Stimulated activated CD4-positive, alpha-beta T cell treated with anti-CD3 and anti-CD28 coated beads, TNF-alpha, amount 100 ng/mL, for 1 hour (primary cell): ENCODE measurements at places on chromosomes 6 and 20.

DNA sequence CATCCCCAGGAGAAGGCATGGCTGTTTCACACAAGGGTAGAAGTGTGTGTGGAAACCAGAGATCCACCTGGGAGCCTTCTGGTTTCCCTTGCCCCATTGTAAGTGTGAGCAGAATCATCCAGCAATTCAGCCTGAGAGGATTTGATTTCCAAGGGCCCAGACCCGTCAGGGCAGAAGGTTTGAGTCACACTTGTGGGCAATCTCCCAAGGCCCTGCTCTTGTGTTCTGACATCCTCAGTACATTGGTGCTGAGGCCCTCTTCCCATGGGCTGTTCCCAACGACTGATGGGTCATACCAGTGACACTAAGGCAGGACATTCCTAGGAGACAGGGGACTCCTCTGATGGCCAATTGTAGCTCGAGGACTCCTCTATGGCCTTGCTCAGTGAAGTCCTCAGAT is 58.2 kb upstream of the POLR1H start:
- no peak for DNase-seq

GRCh38 chr20:16005021-16005914 is 568.0 kb downstream of the KIF16B start:
- no peak for DNase-seq

- no peak for DNase-seq
These were observed 23.9 kb downstream of the SUMO4 start for GRCh38 chr6:149423964-149424440.

DNA sequence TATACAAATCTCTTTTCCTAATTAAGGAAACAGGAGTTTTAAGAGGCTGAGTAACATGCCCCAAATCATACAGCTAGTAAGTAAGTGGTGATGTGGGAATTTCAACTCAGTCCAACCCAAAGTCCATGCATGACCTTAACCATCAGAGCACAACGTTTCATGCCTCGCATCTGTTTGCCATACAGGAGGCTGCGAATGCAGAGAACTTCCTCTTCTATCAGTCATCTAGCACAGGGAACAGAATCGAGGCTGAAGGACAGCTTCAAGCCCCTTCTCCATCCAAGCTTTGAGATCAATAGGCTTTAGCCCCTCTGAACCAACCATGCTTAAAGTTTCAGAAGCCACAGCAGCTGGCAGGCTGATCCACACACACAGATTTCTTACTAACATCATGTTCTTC is 113.2 kb downstream of the MAFB start:
- no peak for DNase-seq

- no peak for DNase-seq
These were observed 1454.4 kb downstream of the HACE1 start for GRCh38 chr6:103405321-103405720.

- DNase-seq = no peak
These were observed 315.6 kb upstream of the PTCHD4 start for GRCh38 chr6:48426636-48427035.

- no peak for DNase-seq
These were observed at the start of gene TPBG for GRCh38 chr6:82363428-82364086. Gene TPBG, plus strand, starts transcription at chr6:82363817. Its CDS starts 1,145 bp downstream, at chr6:82364962.

DNA sequence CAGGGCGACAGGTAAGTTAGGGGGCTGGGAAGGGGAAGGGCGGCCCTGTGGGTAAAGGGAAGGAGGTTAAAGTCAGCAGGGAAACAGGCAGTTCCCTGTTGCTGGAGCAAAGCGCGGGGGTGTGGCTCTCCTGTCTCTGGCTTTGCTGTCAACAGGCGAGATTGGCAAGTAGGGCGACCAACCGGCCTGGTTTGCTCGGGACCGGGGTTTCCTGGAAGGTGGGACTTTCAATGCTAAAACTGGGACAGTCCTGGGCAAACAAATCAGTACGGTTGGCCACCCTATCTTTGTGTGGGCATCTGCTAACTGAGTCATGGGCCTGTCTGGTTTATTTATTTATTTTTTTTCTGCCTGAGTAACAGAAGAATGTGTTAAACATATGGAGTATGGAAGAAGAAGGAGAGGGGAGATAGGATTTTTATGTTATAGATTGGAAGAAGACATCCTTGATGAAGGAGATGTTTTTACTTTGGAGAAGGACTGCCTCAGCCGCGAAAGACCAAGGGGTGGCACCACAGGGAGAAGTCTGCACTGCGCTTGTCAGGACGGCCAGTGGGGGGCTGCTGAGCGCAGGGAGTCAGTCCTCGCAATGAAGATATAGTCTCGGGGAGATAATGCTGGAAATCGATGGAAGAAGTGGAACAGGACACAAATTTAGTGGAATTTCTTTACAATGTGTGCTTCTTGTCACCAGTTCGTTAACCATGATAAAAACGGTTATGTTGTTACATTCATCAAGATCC is 43.4 kb upstream of the ESR1 start:
- DNase-seq = no peak

- DNase-seq = no peak
These were observed 2.9 kb downstream of the ADA start for GRCh38 chr20:44648579-44648978.

DNA sequence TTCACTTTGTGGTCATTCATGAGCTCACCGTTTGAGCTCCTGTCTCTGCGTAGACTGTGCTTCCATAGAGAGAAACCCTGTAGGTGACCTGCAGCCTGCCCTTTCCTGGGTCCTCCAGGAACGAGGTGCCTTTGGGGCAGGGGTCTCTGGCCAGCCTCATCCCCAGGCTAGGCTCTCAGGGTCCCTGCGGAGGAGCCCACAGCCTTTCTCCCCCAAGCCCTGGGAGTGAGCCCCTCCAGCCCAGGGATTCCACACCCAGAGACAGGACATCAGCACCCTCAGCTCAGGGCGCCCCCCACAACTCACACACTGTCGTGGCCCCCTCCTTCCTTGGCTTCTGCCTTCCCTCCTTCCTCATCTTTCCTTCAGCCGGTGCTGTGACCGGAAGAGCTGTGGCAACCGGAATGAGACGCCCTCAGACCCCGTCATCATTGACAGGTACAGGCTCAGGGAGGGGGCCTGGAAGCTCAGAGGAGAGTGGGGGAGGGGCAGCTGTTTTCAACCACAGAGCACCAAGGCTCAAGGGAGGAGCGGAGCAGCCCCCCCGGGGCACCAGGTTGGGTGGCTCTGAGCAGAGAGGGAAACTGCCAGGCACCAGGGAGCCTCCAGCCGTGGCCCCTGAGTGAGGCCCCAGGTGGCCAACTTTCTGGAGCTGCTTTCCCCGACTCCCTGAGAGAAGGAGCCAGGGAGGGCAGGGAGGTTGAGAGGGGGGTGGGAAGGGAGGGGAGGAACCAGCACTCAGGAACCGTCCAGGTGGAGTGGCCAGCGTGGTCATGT is 16.8 kb downstream of the EBF4 start:
- DNase-seq = no peak

GRCh38 chr6:54654381-54654780 is 192.2 kb upstream of the FAM83B start:
- DNase-seq = no peak

DNA sequence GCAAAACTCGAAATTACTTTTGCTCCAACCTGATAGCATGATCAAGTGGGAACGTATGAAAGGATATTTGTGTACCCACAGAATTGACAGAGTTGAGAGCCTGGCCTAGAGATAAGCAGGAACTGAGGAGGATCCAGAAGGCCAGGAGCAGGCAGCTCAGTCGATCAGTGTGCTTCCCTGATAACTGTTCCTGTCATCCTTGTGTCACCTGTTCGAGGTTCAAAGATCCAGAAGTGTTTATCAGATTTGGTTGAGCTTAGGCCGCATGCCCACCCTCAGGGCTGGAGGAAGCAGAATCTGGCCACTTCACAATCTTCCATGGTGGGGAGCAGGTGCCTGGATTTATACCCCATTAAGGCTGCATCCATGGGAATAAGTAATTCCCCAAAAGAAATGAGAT is 124.8 kb downstream of the QRSL1 start:
- no peak for DNase-seq

GRCh38 chr6:113876695-113877094 is 19.6 kb downstream of the MARCKS start:
- DNase-seq = no peak

DNA sequence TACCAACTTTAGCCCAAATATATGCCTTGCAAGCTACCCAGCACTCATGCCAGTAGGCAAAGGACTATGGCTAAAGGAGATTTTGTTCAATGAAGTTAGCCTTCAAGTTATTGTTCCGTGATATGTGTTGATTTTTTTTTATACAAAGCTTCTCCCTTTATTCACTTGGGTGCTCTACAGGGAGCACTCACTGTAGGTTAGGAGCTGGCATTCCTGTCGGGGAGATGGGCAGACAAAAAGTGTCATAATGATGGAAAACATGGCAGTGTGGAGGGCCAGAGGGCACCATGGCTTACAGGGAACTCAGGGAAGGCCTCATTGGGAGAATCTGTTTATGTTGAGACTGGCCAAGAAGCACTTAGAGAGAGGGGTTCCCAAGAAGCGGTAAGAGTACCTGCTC is 292.4 kb downstream of the TSHZ2 start:
- no peak for DNase-seq

GRCh38 chr6:148170286-148170685 is 172.4 kb upstream of the SASH1 start:
- DNase-seq = no peak

DNA sequence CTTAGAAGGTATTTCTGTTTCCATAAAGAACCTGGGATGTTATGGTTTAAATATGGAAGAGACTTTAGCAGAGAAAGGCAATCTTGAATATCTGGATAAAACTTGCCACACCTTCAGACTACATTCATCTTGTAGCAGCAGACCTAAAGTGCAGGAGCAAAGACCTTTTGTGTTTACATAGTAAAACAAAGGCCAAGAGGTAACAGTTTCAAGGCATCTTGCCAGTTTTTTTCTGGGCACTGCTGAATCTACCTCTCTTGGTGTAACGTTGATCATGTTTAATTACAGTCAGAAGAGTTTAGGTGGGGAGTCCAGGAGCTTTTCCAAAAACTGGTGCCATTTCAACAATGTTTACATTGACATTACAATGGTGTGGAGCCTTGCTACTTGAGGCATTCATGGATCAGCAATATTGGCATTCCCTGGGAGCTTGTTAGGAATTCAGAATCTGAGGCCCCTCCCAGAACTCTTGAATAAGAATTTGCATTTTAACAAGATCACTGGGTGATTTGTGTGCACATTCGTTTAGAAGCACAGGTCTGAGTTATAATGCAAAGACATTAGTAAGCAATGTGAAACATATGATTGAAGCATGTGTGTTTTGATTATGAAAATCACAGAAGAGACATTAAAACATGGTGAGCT is 94.5 kb downstream of the F13A1 start:
- no peak for DNase-seq

DNA sequence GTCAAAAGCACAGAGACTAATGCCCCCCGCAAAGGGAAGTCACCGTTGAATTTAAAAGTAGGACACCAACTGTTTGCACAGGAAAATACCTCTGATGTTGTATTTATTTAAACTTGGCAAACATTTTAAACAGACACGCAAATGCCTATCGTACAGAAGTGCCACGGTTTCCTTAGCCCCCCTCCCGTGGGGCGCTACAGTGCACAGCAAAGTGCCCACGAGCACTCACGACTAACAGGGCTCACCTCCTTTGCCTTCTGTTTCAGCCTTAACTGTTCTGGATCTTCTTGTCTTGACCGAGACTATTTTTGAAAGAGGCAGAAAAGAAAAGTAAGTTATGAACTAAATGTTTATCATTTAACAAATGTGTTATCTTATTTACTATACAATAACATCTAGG is 67.8 kb downstream of the TAF4 start:
- DNase-seq = no peak

DNA sequence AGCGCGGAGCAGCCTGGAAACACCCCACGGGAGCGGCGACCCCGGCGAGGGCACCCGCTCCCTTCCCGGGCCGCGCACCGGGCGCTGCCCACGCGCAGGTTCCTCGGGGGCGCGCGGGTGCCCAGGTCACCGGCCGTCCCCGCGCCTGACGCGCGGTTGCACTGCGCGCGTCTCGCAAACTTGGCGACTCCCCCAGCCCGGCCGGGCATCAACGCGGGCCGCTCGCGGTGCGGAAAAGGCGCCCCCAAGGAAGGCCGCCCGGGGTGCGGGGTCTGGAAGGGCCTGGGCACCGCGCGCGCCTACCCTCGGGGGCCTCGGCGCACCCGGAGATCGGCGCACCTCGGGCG is 555 bp upstream of the ZBTB46 start:
- no peak for DNase-seq

DNA sequence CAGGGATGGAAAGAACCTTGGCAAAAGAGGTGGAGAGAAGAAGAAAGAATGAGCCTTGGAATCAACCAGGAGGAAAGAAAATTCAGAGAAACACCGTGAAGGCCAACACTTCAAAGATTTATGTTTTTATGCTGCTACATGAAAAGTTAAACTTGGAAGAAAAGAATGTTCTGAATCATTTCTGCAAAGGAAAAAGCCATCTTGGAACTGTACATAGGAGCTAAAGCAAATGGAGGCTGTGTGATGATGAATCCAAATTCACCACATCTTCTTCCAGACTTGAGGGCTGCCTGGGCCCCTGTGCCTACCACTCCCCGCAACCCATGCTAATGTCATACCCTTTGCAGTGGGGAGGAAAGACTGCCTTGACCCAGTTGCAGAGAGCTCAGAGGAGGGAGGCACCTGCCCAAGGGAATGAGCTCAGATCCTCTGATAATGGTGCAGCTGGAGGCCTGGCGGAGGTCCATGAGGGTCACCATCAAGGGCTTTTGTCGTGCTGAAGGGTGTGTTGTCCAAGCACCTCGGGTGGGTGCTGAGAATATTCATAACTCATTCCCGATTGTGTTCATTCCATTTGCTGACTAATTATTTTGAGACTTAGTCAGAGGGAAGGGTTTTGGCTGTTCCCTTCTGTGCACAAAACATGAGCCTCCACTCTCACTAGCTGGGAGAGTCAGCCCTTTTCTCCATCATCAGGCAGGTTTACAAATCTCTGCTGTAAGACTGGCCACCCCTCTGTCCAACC is 245.8 kb upstream of the JAG1 start:
- no peak for DNase-seq

DNA sequence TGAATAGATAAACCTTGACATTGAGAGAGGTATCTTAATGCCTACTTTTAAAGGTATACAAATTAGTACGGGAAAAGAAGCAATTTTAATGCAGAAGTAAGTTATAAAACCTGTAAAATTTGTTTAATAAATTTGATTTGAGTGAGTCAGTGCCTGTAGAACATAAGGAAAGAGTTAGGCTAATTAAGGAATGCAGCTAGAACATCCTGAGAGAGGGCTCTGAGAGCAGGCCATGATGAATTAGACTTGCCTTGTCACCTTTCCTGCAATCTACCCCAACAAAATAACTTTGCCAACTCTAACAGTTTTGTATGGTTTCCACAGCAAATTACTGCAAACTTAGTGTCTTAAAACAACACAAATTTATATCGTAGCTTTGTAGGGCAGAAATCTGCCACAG is 700.8 kb downstream of the RFPL4B start:
- DNase-seq = no peak
